ENCODE measurements at places on chromosomes 1 and 21.

GRCh38 chr1:175423605-175424004 lies 231.0 kb upstream of the KIAA0040 start:
- DNase-seq: no peak

GRCh38 chr1:205979301-205979700 lies 23.9 kb downstream of the RAB7B start:
- DNase-seq: no peak

DNA sequence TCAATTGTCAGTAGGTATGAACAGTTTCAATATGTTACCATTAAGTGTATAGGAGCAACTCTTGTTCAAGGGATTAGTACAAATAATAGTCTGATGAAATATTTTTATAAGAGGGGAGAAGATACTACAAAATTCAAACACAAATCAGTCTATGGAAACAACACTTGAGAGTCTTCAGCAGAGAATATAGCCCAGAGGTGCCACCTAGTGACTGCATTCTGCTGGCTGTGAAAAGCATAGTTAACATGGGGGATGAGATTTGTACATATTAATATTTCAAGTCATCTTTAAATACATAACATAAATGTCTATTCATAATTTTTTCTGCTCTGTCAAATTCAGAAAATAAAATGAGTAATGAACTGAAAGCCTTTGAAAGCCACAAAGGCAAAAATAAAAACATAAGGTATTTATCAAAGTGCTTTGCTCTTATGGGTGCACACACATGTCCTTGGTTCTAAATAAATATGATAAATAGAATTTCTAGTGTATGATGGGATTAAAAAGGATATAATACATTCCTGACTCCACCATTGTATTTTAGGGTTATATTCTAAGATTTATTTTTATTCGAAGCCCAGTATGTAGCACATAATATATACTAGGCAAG lies 440.9 kb upstream of the ZRANB2 start:
- no peak for DNase-seq

DNA sequence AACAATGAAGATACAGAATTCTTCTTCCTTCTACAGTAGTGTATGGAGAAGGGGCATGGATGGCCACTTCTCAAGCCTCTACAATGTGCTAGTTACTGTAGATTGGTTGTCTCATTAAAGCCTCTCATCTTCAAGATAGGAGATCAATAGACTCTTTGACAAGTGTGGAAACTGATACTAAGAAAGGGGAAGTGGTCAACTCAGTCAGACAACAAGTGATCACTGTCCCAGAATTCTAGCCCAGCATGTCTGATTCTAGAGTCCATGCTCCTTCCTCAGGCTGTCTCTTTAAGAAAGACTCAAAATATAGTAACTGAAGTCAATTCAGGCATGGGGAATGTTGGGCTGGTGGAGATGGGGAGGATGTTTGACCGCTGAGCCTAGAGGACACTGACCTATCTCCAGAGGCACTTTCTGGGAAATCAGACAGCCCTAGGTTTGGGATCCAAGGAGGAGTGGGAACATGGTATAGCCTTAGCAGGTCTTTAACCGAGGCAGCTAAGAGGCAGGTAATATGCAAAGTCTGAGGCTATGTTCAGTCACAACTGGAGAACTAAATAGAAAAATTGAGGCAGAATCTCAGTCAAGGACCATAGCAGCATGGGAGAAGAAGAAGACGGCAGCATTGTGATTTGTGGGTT lies 39.3 kb upstream of the EYA3 start:
- DNase-seq: no peak

GRCh38 chr1:237779356-237779755 lies 111.4 kb downstream of the ZP4 start:
- no peak for DNase-seq

GRCh38 chr1:220811695-220812094 lies 25.0 kb downstream of the MTARC1 start:
- no peak for DNase-seq

GRCh38 chr21:44992608-44993031 lies 52.8 kb downstream of the SLX9 start:
- no peak for DNase-seq

- no peak for DNase-seq
Observed at GRCh38 chr1:161335796-161336195, 21.6 kb downstream of the SDHC start.

DNA sequence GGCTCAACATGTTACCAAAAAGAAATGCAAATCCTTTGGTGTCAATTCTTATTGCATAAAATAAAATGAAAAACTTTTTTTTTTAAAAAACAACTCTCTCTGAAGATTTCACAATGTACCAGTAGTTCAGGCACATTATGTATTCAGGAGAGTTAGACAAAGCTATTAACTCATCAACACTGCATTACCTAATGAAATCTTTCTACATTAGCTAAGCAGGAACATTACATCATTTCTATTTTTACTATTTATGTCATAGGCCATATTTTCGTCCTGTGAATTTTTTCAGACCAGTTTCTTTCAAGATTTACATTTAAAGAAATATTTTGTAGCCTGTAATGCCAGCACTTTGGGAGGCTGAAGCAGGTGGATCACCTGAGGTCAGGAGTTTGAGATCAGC lies 366.2 kb downstream of the USH2A start:
- no peak for DNase-seq

GRCh38 chr1:119878171-119878570 lies 18.1 kb downstream of the ADAM30 start:
- DNase-seq: no peak

DNA sequence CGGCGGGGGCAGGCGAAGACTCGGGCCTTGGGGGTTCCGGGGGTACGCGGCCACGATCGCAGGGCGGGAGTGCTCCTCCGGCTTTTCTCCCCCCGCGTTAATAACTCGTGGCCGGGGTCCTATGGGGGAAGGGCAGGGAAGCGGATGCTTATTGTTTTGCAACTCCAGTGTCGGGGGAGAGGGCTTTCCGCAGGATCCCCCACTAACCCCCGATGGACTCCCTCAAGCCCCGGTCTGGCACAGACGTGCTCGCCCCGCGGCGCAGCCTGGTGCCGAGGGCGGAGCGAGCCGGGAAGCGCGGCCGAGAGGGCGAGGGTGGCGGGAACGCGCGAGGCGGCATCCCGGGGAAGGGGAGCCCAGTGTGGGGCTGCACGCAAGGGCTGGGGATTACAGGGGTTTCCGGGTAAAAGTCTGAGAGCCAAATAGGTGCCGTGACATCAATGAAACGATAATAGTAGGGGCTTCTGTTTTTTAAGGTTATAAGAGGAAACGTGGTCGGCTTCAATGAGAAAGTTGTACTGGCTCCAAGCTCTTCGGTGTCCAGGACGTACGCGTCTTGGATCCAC lies 772 bp downstream of the UCK2 start:
- DNase-seq: no peak

DNA sequence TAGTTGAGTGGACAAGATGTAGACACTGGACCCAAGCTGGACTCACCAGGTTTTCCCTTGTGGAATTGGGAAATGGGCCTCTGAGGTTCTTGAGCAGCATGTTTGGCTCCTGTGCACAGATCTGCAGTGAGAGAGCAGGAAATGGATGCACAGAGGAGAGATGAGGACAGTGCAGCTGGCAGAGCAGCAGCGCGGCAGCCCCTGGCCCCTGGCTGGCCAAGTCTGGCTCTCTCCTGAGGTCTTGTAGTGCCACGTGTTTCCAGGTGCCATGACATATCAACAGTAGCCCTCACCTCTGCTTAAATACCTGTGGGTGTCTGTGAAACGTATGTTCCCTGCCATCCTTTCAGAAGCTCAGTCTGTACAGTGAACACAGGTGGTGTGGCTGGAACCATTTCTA lies 19.2 kb upstream of the BCL10 start:
- no peak for DNase-seq

- DNase-seq: no peak
Observed at GRCh38 chr1:63200676-63201075, 121.7 kb upstream of the FOXD3 start.

GRCh38 chr1:185813401-185813979 lies 79.3 kb downstream of the HMCN1 start:
- no peak for DNase-seq

DNA sequence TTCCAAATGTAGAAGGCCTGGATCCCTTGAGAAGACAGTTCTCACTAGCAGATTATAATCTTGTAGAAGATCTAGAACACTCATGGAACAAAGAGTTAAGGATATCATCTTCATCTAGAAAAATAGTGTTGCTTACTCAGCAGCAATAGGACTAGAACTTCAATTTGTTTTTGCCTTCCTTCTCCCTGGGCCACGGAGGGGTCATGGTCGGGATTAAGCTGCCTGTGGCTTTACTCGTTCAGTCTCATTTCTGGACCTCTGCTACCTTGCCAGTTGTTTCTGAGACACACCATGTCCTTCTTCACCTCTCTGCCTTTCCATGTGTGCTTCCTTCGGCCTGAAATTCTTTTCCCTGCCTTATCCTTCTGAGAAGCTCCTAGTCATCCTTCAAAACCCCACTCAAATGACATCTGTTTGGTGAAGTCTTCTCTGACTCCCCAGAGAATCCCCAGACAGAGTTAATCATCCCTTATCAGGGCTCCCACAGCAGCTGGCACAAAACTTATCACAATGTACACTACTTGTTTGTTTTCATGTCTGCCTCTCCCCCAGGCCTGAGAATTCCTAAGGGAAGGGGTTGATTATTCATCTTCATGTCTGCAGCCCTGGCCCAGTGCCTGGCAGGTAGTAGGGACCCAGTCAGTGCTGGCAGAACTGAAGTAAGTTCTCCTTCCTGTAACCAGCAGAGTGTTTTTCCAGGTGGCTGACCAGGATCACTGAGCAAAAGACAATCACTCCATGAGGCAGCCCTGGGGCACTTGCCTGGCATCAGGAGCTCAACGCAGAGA lies 15.5 kb upstream of the SNX27 start:
- DNase-seq: no peak

- DNase-seq: no peak
Observed at GRCh38 chr1:157193702-157194391, 55.7 kb upstream of the ETV3 start.

DNA sequence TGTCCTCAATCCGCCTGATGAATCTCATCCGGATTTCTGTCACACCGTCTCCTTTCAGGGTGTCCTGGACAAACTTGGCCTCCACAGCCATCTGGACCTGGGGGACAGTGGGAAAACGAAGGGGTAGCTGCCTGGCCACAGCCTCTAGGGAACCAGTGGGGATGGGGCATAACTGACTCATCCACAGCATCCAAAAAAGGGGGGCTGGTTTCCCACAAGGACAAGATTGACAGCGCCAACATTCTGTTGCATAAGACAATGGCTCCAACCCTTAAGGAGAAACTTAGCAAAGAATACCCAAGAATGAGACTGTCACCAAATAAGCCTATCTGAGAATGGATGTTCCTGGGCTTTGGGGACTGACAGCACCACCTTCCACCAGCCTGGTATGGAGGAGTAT lies 12.1 kb downstream of the TRAPPC3 start:
- no peak for DNase-seq
